ENCODE measurements at places on chromosomes 16 and 17. TPM values are rescaled to one million over a fixed set of nuclear protein-coding genes. Genes with fewer than 3 reads are reported as not detected.

ANKRD40CL gene
- not detected for total RNA-seq

DNA sequence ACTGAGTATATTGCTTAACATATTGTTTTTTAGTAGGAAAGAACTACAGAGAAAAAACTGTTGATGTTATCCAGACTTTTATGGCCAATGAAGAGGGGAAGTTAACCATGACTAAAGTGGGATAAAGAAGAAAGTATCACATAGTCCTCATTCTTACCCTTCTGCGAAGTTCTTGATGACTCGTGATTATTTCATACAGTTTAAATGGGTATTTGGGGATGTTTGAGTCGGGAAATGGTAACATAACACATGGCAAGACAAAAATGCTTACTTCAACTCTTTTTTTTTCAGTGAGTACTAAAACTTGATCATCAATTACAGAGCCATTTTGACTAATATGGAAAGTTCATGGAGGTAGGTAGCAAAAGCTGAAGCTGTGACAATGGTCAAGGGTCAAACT lies 4.9 kb downstream of the POLG2 start:
- DNase-seq, result no peak

- no peak for DNase-seq
Measured at GRCh38 chr17:75498726-75499213, 16.6 kb downstream of the CASKIN2 start.

- peak; percentile 48 for DNase-seq
Measured at GRCh38 chr17:40490289-40490853, 11.1 kb downstream of the TNS4 start.

ARL2BP gene
- 35.0 TPM for total RNA-seq

DNA sequence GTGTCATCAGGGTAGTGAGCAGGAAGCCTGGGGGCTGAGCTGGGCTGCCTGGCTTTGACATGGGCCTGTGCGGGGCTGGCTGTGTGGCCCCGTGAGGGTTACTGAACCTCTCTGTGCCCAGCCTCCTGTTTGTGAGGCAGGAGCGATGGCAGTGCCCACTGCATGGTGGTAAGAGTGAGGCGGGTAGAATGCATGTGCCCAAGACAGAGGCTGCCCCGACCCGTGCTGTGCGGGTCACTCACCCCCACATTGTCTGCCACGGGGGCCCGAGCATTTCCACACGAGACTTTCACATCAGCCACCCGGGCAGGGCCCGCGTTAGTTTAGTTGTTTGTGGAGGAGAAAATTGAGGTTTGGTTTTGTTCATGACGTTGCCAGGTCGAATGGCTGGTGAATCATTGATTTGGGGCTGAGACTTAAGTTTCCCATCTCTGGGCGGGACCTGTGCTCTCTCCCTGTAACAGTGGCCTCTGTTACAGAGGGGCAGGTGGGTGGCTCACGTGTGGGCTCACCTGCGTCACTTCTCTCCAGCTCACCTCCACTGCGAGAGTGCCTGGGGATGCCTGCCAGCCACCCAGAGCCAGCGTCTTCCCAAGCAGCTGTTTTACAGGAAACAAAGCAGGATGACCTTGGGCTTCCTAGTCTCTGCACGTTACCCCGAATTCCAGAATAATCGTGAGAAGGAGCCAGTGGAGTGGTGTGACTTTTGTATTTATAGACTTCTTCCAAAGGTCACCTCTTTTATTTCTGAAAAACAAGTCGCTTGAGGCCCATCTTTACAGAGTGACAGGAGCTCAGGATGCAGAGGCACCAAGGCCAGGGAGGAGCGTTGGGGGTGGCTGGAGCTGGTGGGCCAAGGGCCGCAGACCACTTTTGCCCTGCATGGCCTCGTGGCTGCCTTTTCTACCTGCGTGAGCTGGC lies 150.6 kb downstream of the RPTOR start:
- DNase-seq, result no peak

DNA sequence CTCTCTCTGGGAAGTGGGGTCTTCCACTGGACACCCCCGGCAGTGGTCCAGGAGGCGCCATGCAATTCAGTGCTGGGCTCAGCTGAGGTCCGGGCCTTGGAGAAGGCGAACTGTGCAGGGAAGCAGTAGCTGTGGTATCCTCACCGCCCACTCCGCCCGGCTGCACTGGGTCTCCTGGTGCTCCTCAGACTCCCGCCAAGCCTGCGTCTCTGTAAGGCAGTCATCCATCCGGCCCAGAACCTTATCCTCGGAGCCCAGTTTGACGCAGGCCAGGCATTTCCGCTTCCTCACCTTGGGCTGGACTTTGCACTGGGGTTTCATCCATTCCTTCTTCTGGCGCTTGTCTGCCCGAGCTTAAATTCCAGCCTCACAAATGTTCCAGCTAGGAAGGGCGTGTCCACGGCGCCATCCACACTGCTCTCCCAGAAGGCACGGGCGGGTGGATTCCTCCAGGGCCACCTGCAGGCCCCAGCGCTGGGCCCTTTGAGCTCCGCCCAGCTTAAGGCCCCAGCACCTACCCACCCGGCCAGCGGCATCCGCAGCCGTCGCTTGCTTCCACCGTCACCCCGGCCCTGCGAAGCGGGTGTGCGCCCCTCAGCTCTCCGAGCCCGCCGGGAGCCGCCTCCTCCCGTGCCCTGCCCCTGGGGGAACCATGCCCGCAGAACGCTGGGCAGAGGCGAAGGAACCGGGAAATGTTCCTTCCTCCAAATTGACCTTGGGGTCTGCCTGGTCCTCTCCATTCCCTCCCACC lies 1884.8 kb downstream of the TP53TG3F start:
- DNase-seq, result no peak

DNA sequence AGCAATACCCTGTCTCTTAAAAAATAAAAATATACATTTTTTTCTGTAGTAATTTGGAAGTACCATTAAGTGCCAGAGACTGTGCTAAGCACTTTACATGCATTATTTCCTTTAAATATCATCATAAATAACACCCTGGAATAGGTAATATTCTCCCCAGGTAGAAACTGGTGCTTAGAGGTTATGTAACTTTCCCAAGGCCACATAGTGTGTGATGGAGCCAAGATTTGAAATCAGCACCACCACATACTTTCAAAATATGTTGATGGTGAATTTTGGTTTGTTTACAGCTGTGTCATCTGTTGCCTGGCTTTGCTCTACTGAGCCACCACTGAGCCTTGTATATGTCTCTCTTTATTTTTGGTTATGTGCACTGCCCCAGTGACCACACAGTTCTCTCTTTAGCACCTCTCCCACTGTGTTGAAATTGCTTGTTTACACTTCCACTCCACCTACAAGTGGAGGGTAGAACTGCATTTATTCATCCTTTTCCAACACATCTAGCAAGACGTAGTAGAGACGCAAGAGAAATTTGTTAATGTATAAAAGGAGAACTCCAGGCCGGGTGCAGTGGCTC lies 19.0 kb upstream of the NBR1 start:
- DNase-seq, result no peak

- no peak for DNase-seq
Measured at GRCh38 chr16:81179219-81179618, 59.3 kb upstream of the BCO1 start.

DNA sequence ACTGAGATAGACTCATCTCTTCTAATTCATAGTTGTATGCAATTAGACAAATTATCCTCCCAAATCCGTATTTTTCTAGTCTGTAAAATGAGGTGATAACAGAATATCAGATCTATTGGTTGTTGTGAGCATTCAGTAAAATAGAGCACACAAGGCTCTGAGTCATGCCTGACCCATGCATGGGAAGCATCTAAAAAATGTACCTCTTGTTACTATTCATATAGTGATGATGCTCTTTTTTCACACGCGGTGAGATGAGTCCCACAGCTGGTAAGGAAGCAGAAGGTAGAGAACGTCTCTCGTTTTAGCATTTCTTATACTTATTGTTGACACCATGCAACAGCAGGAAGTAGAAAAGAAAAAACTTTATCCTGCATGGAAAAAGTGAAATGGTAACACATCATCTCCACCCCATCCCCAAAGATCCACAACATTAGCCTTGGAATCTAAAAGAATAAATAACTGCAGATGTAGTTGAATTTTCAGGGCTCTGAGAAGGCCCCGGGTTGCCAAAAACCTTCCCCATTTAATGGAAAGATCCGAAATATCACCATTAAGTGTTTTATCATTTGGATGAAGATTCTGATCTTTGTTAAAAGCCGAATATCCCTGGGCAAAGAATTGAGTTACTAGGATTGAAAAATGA lies 215.6 kb downstream of the TMEM114 start:
- no peak for DNase-seq

GRCh38 chr17:13010959-13011358 lies 6.9 kb downstream of the ELAC2 start:
- no peak for DNase-seq

DNA sequence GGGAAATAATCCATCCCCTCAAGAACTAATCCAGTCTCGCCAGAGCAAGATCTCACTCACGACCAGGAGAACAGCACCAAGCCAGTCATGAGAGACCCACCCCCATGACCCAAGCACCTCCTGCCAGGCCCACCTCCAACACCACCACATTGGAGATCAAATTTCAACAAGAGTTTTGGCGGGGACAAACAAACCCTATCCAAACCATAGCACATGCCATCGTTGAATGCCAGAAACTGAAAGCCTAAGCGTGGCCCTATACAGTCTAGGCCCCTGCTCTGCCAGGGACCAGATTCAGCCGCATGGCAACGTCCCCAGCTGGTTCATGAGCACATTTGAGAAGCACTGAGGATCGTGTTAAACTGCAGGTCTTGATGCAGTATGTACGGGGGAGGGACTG lies 57.3 kb downstream of the AXIN2 start:
- DNase-seq, result no peak

KCNH6 gene
- total RNA-seq, result not detected

DNA sequence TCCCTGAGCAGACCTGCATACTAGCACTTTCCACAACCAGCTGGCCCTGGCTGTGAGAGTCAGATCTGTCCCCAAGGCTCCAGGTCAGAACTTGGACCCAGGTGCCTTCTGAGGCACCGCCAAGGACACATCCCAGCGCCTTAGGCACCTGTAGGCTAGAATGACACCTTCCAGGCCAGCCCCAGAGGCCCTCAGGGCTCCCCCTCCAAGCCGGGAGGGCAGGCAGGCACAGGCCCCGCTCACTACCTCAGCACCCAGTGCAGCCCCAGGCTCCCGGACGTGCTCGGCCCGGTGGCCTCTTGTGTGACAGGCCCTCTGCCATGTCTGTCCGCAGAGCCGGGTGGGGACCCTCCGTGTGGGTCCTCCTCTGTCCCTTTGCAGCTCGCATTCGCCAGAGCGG lies 56.3 kb upstream of the CMIP start:
- no peak for DNase-seq

DNA sequence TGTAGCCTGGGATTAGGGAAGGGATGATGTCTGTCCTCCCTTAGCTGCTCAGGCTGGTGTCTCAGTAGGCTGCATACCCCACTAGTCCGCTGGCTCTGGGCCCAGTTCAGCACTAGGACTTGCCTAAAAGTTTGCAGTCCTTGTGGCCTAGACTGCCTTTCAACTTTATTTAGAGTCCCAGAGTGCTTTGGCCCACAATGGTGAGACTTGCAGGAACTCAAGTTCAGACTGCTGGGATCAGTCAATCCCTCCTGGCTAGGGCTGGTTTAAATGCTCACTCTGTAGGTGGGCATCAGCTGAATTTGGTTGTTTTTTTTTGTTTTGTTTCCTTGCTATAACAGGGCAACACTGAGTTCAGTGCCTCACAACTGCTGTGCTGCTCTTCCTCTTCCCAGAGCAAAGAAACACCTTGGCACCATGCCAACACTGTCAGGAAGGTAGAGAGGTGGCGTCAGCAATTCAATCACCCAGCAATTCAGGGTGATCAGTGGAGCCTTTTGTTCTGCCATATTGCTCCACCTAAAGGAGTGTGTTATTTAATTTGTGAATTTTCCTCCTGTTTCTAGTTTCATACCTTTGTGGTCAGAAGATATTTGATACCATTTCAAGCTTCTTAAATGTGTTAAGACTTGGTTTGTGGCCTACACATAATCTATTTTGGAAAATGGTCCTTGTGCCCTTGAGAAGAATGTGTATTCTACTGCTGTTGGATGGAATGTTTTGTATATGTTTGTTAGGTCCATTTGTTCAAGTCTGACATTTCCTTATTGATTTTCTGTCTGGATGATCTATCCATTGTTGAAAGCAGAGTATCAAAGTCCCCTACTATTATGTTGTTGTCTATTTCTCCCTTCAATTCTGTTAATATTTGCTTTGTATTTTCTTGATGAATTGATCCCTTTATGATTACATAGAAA lies 284.0 kb upstream of the PMFBP1 start:
- no peak for DNase-seq

All from activated CD4-positive, alpha-beta T cell treated with anti-CD3 and anti-CD28 coated beads, Interleukin-2, amount 10 ng/mL, durations not matched to agents 7 days and 5 days (primary cell).